ENCODE measurements at places on chromosomes 6 and 20.

DNA sequence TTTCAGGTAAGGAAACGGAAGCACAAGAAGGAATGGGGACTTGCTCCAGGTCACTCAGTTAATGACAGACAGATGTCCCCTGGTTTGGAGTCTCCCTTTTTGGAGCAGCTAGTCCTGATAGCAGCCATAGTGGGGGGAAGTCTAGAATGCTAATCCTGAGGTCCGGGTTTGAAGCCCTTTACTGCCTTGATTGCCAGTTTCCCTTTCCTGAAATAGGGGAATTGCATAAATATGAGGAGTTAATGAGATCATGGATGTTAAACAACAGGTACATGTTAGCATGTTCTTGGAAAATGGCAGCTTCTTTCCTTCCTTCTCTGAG lies 341 bp upstream of the TTPAL start:
- DNase-seq: no peak

DNA sequence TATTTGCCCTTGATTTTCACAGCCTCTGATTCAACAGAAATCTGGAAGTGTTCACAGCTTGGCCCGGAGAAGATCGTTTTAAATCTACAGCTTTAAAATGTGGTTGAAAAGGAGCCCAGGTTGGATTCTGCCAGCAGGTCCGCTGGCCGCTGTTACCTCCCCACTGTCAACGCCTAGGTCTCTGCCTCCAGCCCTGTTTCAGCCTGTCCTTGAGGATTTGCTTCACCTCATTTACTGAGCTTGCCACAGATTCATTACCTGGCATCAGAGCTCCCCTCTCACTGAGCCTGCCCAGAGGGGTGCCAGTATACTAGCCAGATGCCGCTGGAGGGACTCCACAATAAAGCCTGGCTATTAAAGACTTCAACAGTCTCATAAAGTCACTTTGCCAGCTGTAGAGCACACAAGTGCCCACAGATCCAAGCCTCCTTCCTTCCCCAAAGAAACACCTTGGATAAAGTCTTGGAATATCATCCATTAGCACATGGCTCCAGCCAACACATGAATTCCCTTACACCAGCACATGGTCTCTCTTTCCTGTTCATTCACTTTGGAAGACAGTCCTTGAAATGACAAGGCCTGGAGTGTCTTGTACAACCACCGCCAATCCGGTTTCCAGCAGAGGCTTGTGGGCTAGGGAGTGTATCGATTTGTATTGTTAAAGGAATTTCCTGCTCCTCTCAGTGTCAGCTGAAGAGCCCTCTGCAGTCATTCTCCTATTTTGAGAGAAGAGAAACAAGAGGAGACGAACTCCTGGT lies 9.5 kb upstream of the NR2E1 start:
- no peak for DNase-seq

DNA sequence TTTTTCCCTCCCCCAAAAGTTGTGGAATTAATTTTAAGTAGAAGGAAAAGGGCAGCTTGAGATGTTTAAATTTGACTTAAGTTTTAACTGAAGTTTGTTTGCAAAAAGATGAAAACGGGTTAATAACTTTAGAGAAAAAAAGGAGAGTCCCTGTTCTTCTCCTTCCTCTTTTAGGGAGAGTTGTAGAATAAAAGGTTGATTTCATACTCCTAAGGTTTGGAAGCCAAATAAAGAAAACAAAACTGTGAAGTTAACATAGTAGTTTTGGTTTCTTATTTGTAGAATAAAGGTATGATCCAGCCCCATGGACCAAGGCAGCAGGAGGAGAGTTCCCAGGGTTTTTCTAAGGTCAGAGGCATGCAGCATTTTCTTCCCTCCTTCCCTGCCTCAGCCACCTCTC lies 33.4 kb downstream of the FOXO3 start:
- DNase-seq: no peak

- no peak for DNase-seq
These were observed 20.7 kb downstream of the NOX3 start for GRCh38 chr6:155434829-155435423.

- no peak for DNase-seq
These were observed 349.4 kb downstream of the PREX1 start for GRCh38 chr20:48478370-48478769.
